ENCODE measurements at places on chromosomes 4 and X.

GRCh38 chrX:13123857-13124345, 79.5 kb upstream of the FAM9C start:
- DNase-seq, result no peak

GRCh38 chrX:28552882-28553829, 34.1 kb upstream of the IL1RAPL1 start:
- DNase-seq, result no peak

- no peak for DNase-seq
Observed at GRCh38 chr4:54767376-54767775, 109.6 kb downstream of the KIT start.

DNA sequence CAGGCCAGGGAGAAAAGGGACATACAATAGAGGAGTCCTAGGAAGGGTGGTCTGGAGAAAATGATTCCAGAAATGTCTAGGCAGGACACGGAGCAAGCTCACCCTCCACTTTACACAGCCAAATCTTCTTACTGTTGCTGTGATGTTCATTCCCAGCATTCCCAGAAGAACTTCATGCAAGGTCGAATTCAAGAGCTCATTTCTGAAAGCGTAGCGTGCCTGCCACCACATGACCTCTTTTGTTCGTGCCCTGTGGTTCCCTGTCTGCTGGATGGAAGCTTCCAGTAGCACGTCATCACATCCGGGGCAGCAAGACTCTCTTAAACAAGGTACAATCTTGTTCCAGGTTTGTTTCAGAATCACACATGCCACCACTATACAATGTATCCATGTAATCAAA, 57.8 kb downstream of the FAM184B start:
- no peak for DNase-seq

- no peak for DNase-seq
Observed at GRCh38 chr4:105551965-105552746, at the start of gene ARHGEF38. Gene ARHGEF38, plus strand, starts transcription at chr4:105552620. Its CDS starts 146 bp downstream, at chr4:105552766.

- DNase-seq, result no peak
Observed at GRCh38 chrX:149629730-149630387, 1.7 kb downstream of the TMEM185A start.

DNA sequence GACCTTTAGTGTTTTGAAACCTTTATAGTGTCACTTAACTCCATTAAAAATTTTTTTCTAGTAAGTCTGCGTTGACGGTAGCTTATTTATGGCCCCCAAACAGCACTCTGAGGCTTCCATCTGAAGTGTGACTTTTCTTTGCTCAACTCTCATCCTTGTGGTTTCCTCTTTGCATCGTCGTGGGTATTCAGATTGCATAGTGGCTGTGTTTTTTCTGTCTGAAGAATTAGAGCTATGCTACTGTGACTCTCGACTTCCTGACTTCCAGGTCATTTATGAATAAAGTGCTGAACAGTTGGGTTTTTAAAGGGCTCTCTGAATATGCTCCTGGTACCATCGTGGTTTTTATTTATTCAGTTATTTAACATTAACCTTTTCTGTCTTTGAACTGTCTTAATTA, 44.9 kb downstream of the JADE1 start:
- DNase-seq, result no peak

DNA sequence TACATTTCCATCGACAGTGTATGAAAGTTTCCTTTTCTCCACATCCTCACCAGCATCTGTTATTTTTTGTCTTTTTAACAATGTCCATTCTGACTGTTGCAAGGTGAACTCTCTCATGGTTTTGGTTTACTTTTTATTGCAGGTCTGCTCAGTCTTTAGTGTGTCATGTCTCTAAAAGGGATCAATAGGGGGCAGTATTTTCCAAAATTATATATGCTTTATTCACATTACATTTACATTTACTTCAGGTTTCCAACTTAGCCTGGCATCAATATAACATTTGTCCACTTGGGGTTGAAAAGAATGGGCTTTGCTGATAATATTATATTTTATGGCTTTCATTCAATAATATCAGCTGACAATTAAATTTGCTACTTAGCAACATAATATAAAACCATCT, 265.0 kb upstream of the SLITRK2 start:
- no peak for DNase-seq
